Daoy (cell line): ENCODE measurements at places on chromosomes 6 and 20. TPM values are rescaled to one million over a fixed set of nuclear protein-coding genes. Genes with fewer than 3 reads are reported as not detected.
A peak's percentile ranks its signal among the peaks of the same experiment; 100 is the strongest.

DNA sequence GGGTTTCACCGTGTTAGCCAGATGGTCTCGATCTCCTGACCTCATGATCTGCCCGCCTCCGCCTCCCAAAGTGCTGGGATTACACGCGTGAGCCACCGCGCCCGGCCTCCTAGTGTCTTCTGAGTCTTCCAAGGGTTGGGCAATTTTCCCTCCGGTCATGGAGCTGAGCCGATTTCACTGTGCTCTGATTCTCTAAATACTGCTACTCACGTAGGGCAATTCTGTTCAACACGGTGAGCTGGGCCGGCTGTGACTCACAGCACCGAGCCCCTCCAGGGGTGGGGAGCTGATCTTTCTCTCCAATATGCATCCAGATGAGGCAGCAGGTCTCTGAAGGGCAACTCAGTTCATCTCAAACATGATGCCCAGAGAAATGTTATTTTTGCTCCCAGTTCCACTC, 71.6 kb upstream of the CD93 start:
- DNase-seq = no peak

DNA sequence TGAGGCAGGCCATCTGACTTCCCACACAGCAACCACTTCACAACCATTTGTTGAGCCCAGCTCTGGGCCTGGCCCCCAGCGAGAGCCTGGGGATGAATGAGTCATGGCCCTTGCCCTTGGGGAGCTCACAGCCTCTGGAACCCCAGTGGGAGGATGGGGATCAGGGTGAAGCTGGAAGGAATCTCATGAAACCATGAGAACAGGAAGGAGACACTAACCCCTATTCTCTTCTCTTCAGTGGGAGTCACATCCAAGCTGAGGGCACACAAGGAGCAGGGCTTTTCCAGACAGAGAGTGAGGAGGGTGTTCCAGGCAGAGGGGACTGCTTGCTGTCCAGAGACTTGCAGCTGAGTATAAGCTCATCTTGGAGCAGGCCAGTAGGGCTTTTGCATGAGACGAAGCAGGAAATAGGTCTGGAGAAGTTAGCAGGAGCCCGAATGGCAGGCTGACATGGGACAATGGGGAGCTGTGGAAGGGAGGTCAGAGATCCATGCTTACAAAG, 7.5 kb downstream of the FOXS1 start:
- peak; percentile 87 for DNase-seq

GRCh38 chr6:1313384-1313766, 1.5 kb downstream of the FOXQ1 start:
- no peak for DNase-seq

- peak; percentile 94 for DNase-seq
Measured at GRCh38 chr20:46814366-46815232, 80.0 kb upstream of the EYA2 start.

GRCh38 chr20:15700147-15700765, 873.0 kb downstream of the KIF16B start:
- DNase-seq = no peak

GRCh38 chr6:13760307-13761304, 49.0 kb upstream of the RANBP9 start:
- DNase-seq = no peak

- peak; percentile 92 for DNase-seq
Measured at GRCh38 chr6:26322645-26323482, 42.1 kb upstream of the BTN3A2 start.

DNA sequence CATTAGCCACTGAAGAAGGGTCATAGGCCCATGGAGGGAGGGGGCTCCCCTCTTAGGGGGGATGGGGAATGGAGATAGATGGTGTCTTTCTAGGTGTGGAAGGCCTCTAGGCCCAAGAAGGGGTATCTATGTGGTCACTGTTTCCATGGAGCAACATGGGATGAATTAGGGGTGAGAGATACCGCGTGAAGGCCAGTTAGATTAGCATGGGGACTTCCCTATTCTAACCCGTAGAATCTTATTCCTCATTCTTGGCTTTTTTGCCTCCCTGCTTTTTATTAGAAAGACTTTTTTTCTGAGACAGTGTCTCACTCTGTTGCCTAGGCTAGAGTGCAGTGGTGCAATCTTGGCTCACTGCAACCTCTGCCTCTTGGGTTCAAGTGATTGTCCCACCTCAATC, 3.2 kb downstream of the RAB44 start:
- no peak for DNase-seq

DNA sequence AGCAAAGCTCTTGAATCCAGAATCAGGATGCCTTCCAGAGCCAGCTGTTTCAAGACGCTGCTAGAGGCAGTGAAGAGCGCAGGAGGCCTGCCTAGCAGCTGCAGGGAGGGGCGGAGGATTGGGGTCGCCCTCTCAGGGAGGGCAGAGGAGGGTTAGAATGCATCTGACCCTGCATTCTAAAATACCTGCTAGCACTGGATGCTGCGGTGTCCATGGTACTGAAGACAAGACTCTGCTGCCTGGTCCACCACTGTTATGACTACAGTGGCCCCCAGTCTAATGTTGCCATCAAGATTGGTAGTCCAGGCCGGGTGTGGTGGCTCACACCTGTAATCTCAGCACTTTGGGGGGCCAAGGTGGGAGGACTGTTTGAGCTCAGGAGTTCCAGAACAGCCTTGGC, 193.7 kb upstream of the PROKR2 start:
- DNase-seq = no peak

- DNase-seq = no peak
Measured at GRCh38 chr20:8121666-8122065, 10.4 kb upstream of the PLCB1 start.

- peak; percentile 37 for DNase-seq
Measured at GRCh38 chr6:159679091-159680077, 13.7 kb downstream of the SOD2 start.

DNA sequence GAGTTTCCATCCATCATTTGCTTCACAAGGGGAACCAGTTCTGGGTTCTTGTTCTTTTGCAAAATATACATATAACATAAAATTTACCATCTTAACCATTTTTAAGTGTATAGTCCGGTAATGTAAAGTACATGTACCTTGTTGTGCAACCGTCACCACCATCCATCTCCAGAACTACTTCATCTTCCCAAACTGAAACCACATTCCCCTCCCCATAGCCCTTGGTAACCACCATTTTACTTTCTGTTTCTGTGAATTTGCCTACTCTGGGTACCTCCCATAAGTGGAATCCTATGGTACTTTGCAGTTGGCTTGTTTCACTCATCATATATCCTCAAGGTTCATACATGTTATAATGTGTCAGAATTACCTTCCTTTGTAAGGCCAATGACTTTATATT, 70.3 kb upstream of the DSP start:
- no peak for DNase-seq

GRCh38 chr6:168196881-168197635, 118.0 kb upstream of the FRMD1 start:
- no peak for DNase-seq

GRCh38 chr6:99608886-99609482, 2.4 kb downstream of the PRDM13 start:
- no peak for DNase-seq

DNA sequence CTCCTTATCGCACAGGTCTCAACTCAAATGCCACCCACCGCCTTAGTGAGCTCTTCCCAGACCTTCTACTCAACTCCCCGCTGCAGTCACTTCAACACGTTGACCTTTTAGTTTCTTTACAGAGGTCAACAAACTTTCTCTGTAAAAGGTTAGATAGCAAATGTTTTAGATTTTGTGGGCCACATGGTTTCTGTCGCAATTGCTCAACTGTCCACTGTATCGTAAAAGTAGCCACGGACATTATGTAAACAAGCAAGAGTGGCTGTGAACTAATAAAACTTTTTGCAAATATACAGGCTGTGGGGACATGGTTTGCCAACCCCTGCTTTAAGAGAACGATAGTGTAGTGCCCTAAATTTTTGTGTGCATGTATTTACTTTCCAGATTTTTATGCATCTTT, 247.6 kb upstream of the TSHZ2 start:
- DNase-seq = no peak

GRCh38 chr6:6878887-6879585, 228.7 kb upstream of the RREB1 start:
- no peak for DNase-seq

GRCh38 chr6:169579407-169580111, 122.3 kb downstream of the WDR27 start:
- no peak for DNase-seq

DNA sequence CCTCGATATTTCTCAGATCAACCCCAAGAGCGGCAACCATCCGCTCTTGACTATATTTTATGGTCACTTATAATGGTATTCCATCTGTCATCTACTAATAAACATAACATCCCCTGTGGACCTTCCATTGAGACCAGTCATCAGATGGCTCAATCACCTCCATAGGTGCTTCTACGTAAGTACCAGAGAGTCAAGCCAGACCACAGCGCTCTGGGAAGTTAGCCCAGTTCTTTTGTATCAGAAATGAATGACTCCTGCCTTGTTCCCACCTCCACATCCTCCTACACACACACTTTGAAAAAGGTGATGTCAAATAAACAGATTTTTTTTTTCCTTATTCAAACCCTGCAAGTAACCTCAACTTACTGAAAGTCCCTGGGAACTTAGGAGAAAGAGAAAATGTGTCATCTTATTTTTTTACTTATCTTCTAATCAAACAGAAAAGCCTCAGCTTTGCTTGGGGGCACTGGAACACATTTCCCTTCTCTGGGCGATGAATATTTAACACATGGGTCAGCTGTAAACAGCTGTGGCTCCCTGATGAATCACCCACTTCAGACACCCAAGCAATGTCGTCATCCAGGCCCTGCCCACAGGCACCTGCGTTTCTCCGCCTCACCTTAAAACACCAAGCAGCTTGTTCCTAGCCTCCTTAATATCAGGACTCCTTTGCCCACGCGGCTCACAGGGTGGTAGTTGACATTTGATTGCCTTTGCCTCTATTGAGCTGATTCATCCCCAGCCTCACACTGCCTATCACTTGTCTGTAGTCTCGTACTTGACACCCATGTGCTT, 121.4 kb upstream of the LY86 start:
- peak; percentile 95 for DNase-seq

DNA sequence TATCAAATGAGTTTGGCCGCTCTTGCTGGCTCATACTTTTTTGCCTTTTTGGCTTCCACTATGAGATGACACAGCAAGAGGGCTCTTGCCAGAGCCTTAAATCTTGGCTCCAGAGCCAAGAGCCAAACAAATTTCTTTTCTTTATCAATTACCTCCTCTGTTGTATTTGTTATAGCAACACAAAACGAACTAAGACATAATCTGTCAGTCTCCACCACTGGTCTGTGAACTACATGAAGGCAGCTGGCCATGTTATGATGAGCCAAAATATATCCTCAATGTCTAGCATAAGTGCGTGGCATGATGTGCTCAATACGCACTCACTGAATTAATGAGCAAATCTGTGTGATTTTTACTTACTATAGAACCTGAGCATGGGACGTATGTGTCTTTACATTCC, 220.0 kb upstream of the ZNF217 start:
- no peak for DNase-seq

GRCh38 chr6:17986656-17987446, 584 bp downstream of the KIF13A start:
- DNase-seq = peak; percentile 70

GRCh38 chr6:21999741-22000140, 297.1 kb downstream of the PRL start:
- no peak for DNase-seq

DNA sequence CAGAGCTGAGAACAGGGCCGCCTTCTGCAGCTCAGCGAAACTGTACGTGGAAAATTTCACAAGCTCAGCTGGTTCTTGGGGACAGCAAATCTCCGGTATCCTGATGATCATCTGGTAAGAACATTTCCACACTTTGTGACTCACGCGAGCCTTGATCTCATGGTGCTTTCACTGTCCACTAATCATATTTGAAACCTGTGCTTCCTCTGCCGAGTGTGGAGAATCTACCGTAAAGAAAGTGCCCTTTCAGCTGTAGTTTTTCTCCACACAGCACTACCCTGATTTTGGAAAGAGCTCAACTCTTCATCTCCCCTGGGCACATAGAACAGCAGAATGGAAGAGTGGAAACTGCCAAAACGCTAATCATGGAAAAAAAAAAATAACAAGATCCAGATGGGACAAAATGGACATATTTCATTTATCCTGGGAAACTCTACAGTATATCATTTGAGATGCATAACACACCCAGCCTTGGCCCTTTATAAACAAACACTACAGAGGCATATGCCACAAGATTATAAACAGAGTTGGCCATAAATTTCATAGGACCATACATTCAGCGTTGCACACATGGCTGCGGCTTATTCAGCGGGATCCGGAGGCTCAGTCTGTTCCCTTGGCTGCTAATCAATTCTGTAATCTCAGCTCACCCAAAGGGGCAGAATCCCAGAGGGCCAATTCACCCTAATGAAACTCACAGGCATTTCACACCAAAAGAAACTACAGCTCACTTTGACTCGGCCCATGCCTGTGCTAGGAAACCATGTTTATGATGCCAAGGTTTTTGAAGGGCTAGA, 434.5 kb downstream of the HDGFL1 start:
- DNase-seq = peak; percentile 43

GRCh38 chr20:59469267-59470252, 134.8 kb upstream of the PHACTR3 start:
- no peak for DNase-seq

DNA sequence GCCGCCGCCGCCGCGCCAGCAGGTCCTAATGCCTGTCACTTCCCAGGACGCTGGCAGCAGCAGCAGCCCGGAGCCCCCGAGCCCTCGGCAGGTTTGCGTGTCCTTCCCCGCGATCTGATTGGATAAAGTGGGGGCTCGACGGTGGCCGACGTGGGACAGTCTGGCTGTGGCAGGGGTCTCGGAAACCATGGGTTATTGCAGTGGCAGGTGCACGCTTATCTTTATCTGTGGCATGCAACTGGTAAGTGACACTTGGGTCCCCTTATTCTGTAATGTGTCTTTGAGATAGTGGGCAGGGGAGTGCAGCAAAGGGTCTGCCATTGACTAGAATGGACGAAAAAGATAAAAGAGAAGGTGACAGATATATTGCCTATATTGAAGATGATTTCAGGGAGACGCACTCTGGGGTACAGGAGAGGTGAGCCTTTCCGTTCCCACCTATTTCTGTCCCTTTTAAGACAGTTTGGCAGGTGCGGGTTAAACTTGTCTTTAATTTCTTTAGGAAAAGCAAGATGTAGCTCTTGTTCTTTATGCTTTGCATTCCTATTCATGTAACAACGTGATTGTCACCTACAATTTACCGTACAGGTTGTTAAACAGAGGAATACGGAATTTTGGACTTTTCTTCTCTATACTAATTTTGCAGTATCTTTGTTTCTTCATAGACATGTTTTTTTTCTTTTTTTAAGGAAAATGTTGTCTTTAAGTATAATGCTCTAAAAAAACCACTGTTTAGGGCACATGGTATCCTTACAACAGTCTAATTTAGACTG, 535 bp downstream of the NKAIN2 start:
- peak; percentile 6 for DNase-seq

Gene KCNK15
- total RNA-seq = 1.3 TPM in 1 of 2 replicates, not detected in the other

Gene CALHM5
- total RNA-seq = 2.7 and 3.2 TPM in 2 replicates

Gene FAXC
- total RNA-seq = 4.7 and 12.2 TPM in 2 replicates

Gene SMAP1
- total RNA-seq = 21.4 and 22.5 TPM in 2 replicates

Gene ENTPD6
- 28.9 and 33.2 TPM in 2 replicates for total RNA-seq

Gene HCRTR2
- not detected in 2 replicates for total RNA-seq

Gene MEP1A
- not detected in 2 replicates for total RNA-seq

Gene DSP
- total RNA-seq = 62.7 and 67.4 TPM in 2 replicates

Gene LZTS3
- 1.1 and 3.2 TPM in 2 replicates for total RNA-seq

Gene KIF6
- 0.11 and 4.7 TPM in 2 replicates for total RNA-seq

Gene HCK
- 0.15 TPM in 1 of 2 replicates, not detected in the other for total RNA-seq

Gene FOXA2
- 0.33 and 0.57 TPM in 2 replicates for total RNA-seq

Gene DUSP22
- total RNA-seq = 21.0 and 22.9 TPM in 2 replicates

Gene PRPH2
- total RNA-seq = not detected in 2 replicates

Gene TRIM31
- total RNA-seq = 0.11 TPM in 1 of 2 replicates, not detected in the other
